ENCODE measurements at places on chromosomes 1 and 21.

GRCh38 chr1:151058692-151059091, 730 bp downstream of the CDC42SE1 start:
- no peak for DNase-seq

GRCh38 chr1:93344886-93345632, 648 bp upstream of the DR1 start:
- no peak for DNase-seq

DNA sequence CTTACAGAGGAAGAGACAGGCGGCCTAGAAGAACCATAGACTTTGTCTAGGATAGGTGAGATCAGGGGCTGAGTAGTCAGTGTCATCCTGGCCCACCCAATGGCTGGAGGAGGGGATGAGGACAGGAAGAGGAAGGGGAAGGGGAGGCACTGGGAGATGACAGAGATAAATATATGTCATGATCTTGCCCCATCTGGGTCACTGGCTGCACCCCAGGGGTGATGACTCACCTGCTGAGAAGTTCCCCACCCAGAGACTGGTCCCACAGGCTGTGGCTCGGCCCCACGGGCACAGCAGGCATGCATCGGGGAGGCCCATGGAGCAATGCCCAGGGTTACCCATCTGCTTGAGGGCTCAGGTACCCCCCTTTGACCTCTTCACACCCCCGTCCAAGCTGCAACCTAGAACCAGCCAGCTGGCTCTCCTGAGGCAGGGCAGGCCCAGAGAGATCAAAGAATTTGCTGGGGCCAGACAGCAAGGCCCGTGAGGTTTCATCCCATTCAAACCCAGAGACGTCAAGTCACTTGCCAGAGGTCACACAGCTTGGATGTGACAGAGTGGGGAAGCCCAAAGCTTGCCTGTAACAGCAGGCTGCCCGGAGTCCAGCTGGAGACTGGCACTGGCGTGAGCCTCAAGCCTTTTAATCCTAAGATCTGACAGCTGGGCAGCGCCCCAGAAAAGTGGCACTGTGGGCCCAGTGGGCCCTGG, 34.7 kb upstream of the CASZ1 start:
- DNase-seq: no peak

DNA sequence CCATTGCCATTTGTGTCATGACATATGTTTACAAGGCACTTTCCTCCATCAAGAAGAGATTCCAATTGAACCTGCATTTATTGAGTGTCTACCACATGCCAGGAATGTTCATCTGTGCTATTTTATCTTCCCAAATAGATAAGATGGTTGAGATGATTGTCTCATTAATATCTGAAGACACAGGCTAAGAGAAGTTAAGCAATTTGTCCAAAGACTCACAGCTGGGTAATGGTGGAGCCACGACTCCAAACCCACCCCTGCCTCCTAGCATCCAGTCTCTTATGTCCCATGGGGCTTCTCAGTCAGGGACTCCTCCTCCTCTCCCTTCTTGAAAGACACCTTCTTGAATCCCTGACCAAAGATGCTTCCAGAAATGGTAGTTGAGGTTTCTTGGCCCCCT, 68.1 kb downstream of the STUM start:
- no peak for DNase-seq

GRCh38 chr1:44033041-44033575, 1.8 kb upstream of the SLC6A9 start:
- DNase-seq: no peak

DNA sequence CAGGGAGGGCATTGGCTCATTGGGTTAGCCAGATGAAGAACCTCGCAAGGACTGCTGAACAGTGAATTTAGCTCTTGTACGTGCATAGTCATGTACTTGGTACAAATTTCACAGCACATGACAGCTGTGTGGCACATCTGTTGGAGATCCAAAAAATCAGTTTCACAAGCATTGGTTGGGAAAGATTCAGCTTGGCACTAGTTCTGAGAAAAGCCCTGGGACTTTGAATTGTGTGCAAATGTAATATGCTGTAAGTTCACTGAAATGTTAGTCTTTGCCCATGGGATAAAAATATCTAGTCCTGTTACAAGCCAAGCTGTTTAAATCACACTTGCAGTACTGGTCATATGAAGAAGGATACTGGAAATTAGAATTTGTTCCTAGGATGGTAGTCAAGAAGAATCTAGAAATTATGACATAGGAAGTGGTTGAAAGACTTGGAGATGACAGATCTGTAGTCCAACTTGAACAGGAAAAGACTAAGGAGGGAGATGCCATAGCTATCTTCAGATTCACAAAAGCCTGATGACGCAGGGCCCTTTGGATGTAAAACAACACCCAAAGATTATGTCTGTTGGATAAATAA, 19.2 kb downstream of the LAMC2 start:
- no peak for DNase-seq

DNA sequence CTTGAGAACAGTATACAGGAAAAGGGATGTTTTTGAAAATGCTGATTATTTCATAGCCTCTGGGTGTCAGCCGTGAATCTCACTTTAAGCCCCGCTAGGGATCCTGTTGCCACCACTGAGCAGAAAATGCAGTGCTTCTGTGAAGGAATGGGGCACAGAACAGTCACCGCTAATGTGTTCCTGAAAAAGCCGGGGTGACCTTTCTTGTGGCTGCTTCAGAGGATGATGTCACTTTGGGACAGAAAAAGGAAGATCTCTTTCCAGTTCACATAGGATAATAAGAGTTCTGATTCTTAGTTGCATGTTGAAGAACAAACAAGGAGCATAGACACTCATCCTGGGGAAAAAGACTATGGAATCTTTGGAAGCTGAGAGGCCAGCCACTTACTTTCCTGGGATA, 349.6 kb downstream of the DISC1 start:
- no peak for DNase-seq

DNA sequence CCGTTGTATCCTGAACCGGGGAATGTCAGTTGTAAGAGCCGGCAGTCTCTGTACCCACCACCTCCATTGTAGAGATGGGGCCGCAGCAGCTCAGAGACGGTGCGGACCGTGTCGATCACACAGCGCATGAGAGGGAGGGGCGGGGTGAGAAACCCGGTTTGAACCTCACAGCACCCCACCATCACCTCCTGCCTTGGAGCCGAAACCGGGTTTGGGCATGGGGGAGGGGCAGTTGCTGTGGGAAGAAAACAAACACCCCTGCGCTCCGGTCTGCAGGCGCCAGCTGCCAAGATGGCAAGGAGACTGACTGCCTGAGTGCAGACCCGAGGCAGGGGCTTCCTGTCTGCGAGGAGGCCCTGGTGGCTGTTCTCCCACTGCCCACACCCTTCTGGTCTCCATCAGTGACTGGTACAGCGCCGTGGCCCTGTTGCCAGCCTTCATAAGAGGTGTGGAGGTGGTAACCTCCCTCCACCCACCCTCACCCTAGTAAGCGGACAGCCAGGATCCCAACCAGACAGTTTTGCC, 69.2 kb upstream of the SSBP3 start:
- no peak for DNase-seq

DNA sequence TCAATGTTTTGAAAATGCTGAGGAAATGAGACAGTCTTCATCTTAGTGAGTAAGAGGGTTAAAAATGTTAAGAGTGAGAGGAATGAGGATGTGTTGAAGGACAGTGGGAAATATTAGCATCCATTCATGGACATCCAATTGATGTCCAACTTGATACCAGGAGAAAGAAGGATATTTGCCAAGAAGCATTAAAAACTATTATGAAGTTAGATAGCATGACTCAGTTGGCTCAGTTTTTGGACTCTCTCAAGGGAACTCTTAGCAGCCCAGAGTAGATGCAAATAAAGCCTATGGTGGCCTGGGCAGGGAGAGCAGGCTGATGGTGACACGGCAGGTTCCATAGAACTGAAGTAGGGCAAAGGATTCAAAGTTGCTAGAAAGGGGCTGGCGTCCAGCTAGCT, 171.0 kb downstream of the ZZZ3 start:
- no peak for DNase-seq

GRCh38 chr1:910881-911721, 12.6 kb upstream of the SAMD11 start:
- DNase-seq: no peak

GRCh38 chr1:208039536-208040332, 128.8 kb upstream of the CD34 start:
- DNase-seq: no peak

GRCh38 chr1:107140703-107141490, at the start of gene NTNG1:
NTNG1 (plus strand) TSS chr1:107141039.
- no peak for DNase-seq

- no peak for DNase-seq
These were observed 147.7 kb downstream of the FAF1 start for GRCh38 chr1:50812346-50812745.

- DNase-seq: no peak
These were observed 142.6 kb upstream of the CXADR start for GRCh38 chr21:17370263-17370662.

- no peak for DNase-seq
These were observed 4.9 kb upstream of the SAMD11 start for GRCh38 chr1:918843-919242.

DNA sequence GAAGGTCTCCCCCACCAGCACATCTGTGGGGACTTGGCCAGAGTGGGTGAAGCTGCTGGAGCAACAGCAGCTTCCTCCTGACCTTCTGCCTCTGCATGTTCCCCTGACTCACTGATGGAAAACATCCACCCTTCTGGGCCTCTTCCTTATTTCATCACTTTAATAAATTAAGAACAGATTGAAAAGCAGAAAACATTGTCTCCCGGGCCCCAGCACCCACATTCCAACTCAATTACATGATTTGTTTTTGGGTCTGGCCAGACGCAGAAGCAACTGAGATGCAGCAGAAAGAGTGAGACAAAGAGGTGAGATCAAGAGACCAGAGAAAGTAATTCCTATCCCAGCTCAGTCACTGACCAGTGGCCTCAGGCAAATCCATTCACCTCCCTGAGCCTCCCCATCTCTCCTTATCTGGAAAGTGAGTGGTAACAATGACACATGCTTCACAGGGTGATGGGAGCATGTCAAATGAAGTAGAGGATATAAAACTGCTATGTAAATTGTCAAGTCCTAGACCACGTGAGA, 157.1 kb downstream of the ELAVL4 start:
- DNase-seq: peak; percentile 93

DNA sequence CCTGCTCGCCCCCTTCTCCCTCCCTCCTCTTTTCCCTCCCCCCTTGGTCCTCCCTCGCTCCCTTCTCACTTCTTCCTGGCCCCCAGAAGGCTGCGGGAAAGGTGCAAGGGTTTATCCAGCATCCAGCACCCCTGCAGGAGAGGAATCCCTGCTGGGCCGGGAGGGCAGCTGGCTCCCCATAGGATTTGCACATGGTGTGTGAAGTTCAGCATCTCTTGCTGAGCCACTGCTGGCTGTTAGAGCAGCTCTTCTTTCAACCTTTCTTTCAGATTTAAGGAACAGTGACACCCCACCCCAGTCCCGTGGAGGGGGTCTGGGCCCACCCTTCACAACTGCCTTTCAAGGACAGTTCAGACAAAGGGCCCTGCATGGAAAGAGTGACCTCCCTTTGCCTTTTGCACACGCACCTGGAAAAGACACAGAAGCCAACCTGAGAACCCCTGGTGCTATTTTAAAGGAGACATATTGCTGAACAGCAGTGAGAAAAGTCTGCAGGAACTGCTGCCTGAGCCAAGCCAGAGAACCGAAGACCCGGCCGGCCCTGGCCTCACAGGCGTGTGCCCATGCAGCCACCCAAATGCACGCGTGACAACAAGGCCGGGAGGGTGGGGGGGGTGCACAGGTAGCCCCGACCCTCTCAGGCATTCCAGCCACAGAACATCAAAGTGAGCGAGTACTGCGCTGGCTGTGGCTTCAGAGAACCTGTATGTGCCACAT, 66.6 kb downstream of the SLC37A1 start:
- DNase-seq: no peak

DNA sequence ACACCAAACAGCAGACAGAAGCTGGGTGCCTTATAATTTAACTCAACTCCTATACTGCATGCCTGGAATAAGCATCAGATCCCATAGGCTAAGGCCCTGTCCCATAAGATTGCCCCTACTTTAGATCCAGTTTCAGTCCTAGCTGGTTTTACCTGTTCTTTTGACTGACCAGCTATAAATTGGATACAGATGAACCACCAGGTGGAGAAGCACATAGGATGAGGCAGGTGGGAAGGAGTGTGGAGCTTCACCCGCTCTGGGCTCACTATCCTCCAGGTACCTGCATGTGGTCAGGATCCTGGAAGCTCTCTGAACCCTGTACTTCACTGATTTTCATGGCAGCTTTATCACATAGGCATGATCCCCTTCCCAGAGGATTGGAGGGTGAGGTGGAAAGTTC, 51.3 kb downstream of the MAST2 start:
- no peak for DNase-seq

DNA sequence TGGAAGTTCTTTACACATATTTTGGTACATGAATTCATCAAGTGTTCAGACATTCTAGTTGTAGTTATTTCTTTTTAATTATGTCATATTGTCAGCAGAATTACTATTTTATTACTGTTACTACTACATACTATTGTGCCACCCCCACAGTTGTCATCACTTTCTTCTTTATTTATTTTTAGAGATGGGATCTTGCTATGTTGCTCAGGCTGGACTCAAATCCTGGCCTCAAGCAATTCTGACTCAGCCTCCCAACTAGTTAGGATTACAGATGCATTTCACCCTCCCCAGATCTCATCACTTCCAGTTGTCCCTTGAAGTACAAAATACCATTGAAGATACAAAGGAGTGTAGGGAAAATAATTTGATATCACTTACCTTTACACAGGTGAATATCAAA, 258.0 kb downstream of the KCTD3 start:
- no peak for DNase-seq

DNA sequence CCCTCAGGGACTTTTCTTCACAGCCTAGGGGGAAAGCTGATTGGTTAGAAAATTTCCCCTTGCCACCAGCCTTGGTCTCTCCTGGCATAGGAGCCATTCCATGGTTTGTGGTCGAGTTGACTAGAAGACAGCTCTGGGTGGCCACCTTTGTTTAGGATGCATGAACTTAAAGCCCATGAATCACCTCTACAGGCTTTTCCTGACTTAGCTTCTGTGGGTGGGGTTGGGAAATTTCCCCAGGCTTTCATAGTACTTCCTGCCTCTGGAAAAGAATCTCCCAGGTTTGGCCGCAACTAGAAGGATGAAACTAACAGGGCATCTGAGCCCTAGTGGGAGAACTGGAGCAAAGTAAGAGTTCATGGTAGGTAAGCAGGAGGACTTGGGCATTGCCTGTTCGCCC, 72.6 kb downstream of the SNRPE start:
- no peak for DNase-seq

DNA sequence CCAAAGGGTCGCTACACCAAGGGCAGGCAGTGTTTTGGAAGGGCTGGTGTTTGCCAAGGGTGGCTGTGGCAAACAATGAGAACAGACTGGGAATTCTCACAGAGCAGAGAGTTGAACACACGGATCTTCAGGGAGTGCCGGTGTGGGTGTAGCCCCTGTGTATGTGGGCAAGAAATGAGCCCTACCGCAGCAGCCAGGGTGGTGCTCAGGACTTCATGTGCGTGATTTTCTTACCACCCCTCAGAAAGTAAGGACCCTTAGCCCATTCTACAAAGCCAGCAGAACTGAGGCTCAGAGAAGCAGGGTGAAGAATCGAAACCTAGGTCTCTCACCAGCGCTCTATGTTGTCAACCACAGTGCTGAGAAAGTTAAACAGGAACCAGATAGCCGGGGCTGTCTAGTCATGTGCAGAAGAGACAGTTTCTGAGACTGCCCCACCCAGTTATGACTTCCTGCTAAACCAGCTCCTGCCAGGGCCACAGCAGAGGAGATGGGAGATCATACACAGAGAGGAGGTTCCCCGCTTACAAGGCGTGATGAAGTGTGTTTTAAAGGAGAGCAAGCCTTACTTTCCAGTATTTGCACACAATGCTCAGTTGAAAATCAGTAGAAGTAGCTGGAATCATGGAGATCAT, 21.9 kb upstream of the MORC3 start:
- DNase-seq: no peak

- no peak for DNase-seq
These were observed 10.5 kb downstream of the C1orf115 start for GRCh38 chr1:220700556-220701179.

All from vagina (tissue), 2 donors.